ENCODE measurements at places on chromosomes 4 and X.

- no peak for DNase-seq
Observed at GRCh38 chrX:34132028-34132427, at the start of gene FAM47A. Gene FAM47A (minus strand): TSS chrX:34132314. CDS start chrX:34132278, 36 bp downstream.

DNA sequence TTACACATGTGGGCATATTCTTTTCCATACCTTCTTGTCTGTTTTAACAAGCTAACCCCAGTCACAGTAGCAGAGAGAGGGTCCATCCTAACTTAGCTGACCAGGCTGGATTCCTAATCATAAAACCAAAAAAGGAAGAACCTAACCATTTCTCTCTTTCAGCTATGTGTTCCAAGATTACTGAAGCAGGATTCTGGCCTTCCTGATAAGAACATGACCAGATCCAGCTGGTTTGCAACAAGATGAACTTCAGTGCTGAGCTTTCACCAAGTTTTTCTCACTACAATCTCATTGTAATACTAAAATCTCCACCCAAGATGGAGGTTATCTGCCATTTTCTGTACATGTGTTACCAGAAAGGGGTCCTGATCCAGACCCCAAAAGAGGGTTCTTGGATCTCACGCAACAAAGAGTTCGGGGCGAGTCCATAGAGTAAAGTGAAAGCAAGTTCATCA is 20.4 kb upstream of the UBA6 start:
- no peak for DNase-seq

GRCh38 chr4:145177511-145177905 is 2.9 kb downstream of the OTUD4 start:
- DNase-seq = no peak

- DNase-seq = no peak
Observed at GRCh38 chr4:177444911-177445736, 2.9 kb upstream of the AGA start.

DNA sequence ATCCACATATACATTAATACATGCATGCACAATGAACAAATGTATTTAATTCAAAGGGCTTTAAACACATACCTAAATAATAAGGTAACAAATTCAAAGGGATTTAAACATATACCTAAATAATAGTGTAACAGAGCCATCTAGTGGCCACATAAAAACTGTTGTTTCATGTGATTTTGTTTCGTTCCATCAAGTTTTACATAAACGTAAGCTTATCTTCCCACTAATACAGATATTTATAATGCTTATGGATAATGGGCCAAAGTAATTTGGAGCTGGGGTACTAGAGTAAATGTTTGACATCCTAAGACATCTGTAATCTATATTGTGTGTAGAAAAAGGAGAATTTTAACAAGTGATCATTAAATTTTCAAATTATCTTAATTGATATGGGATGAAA is 82.3 kb downstream of the PRSS12 start:
- DNase-seq = no peak

DNA sequence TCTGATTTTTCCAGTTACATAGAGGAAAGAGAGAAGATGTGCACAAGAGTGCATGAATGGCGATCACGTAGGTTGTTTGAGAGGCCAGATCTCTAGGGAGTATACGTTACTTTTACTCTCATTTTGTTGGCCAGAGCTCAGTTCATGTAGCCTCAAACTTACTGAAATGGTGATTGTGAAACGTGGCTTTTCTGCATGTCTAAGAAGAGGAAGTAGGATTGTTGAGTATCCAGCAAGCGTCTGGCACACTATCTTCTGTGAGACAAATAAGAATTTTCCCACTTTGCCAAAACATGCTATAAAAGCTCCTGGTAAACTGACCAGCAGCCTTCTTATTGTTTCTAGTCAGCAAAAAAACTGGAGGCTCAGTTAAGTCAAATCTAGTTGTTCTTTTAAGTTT is 264.5 kb upstream of the EMCN start:
- DNase-seq = no peak

DNA sequence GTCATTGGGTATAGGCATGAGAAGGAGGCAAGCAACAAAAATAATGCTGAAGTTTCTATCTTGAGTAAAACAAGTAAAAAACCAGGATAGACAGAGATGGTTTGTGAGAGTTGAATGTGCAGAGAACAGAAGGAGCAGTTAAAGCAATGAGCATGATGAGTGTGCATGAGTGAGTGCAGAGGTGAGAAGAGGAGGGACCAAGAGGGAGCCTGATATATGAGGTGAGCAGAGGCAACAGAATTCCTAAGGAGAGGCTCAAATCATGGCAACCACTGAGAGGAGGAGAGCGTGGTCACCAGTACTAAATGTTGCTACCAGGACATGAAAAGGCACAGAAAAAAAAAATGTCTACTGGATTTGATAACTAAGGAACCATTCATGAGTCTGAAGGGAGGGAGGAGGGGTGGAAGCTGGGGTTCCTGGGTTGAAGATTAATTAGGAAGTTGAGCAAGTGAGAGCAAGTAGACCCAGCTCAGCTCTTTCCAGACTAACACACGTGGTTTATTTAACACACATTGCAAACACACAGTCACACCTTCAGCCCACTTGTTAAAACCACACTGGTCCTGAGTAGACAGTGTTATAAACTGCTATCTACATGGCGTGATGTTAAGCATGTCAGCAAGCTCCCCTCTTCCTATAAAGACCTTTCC is 69.0 kb upstream of the IQCM start:
- no peak for DNase-seq

- no peak for DNase-seq
Observed at GRCh38 chrX:63918611-63919010, 133.6 kb upstream of the ARHGEF9 start.

GRCh38 chrX:13661735-13662288 is 8.9 kb downstream of the TCEANC start:
- DNase-seq = no peak

GRCh38 chrX:56554870-56555269 is 8.6 kb upstream of the UBQLN2 start:
- DNase-seq = no peak

GRCh38 chrX:134315866-134316265 is 78.9 kb downstream of the CCDC160 start:
- no peak for DNase-seq

DNA sequence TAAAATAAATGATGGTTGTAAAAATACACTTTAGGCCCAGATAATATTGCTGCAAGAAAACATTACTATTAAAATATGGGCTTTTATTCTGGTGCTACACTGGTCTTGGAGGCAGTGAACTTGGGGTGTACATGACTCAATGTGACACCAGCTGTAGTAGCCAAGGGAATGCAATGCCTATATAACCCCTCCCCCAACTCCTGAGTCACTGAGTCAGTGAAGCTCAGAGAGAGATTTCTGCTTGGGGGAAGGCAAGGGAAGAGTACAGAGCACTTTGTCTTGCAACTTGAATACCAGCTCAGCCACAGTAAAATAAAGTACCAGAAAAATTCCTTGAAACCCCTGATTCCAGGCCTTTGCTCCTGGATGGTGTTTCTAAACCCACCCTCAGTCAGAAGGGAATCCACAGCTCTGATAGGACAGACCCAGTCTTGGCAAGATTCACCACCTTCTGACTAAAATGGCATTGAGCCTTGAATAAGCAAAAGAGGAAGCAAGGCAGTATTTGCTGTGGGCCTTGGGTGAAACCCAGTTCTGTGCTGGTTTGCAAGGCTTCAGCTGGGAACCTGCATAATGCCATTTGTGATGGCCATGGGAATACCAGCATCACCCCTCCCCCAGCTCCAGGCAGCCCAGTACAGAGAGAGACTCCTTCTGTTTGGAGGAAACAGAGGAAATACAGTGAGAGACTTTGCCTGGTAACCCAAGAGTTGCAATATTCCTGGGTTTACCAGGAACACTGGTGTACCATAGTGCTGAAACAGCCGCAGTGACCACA is 209.9 kb downstream of the IQCM start:
- DNase-seq = no peak

GRCh38 chrX:130091980-130092522 is 18.2 kb downstream of the ELF4 start:
- peak; percentile 87 for DNase-seq

- DNase-seq = no peak
Observed at GRCh38 chrX:45722471-45722870, 521.8 kb upstream of the DIPK2B start.

GRCh38 chr4:30768277-30768676 is 48.1 kb downstream of the PCDH7 start:
- DNase-seq = no peak

GRCh38 chrX:39563178-39563577 is 534.6 kb downstream of the BCOR start:
- DNase-seq = no peak

DNA sequence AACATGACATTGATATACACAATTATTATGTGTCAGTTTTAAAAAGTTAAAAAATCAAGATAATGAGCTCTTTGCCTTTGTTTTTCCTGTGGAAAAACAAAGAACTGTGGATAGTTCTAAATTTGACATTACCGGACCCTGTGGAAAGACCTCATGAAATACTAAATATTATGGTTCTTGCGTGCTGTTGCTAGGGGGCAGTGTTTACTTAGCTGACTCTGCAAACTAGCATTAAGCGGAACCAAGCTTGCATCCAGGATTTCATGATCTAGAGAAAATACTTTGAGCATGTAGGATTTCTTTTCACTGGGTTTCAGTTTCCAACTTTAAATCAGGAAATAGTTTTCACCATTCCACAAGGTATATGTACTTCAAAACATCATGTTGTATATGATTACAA is 33.6 kb downstream of the CLCN4 start:
- no peak for DNase-seq

DNA sequence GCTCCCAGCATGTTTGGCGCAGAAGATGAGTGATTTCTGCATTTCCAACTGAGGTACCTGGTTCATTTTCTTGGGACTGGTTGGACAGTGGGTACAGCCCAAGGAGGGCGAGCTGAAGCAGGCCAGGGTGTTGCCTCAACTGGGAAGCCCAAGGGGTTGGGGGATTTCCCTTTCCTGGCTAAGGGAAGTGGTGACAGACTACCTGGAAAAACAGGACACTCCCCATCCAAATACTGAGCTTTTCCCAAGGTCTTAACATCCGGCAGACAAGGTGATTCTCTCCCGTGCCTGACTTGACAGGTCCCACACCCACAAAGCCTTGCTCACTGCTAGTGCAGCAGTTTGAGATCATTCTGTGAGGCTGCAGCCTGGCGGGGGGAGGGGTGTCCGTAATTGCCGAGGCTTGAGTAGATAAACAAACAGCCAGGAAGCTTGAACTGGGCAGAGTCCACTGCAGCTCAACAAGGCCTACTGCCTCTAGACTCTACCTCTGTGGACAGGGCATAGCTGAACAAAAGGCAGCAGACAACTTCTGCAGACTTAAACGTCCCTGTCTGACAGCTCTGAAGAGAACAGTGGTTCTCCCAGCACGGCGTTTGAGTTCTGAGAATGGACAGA is 307.7 kb upstream of the ARSJ start:
- no peak for DNase-seq

- no peak for DNase-seq
Observed at GRCh38 chrX:110394651-110395050, 36.0 kb downstream of the RTL9 start.

- no peak for DNase-seq
Observed at GRCh38 chr4:19803406-19803805, 448.3 kb upstream of the SLIT2 start.

- DNase-seq = no peak
Observed at GRCh38 chr4:48350871-48351270, 9.5 kb downstream of the SLAIN2 start.

DNA sequence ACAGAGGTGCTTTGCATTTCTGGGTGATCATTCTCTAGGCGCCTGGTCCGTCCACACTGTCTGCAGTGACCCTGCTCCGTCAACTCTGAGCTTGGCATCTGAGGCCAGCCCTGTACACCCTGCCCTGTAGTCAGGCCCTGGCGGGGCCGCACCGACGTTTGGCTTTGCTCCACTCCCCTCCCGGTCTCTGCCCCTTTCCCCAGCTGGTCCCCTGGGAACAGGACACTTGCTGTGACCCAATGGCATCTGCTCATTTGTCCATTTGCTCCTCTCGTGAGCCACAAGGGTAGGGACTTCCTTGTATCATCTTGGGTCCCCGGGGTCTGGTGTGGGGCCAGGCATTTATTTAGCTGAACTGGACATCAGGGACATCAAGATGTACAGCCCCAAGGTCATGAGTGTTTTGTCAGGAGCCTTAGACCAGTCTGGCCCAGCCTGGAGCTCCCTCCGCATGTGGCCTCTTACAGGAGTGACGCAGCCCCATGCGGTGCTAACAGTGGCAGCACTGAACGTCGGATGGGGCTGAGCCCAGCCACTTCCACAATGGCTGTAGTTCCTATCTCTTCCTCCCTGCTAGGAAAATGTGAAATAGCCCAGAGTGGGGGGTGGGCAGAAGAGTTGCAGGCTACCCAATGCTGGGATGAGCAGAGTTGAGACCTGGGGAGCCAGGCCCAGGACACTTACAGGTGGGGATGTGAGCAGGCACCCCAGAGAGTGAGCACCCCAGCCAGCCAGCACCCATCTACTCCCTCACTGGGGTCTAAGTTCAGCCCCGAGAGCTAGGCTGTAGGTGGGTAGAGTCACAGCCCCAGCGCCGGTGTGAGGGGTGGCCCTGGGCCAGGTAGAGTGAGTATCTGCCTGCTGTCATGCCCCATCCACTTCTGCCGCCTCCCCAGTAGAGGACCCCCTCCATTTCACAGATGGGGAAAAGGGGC is 2.0 kb upstream of the SH3BP2 start:
- DNase-seq = no peak

- no peak for DNase-seq
Observed at GRCh38 chr4:124641715-124642381, 70.7 kb downstream of the ANKRD50 start.

Data from CD4-positive, alpha-beta T cell treated with Interleukin-6 for 4 hours (primary cell).